Activated CD8-positive, alpha-beta memory T cell treated with anti-CD3 and anti-CD28 coated beads for 4 hours (primary cell): ENCODE measurements at places on chromosomes 4 and X.

- no peak for DNase-seq
Observed at GRCh38 chr4:153409412-153409811, 56.7 kb upstream of the TMEM131L start.

- DNase-seq, result no peak
Observed at GRCh38 chrX:108726748-108727147, 9.6 kb downstream of the IRS4 start.

GRCh38 chr4:147674073-147674472 is 9.9 kb downstream of the PRMT9 start:
- DNase-seq, result no peak

DNA sequence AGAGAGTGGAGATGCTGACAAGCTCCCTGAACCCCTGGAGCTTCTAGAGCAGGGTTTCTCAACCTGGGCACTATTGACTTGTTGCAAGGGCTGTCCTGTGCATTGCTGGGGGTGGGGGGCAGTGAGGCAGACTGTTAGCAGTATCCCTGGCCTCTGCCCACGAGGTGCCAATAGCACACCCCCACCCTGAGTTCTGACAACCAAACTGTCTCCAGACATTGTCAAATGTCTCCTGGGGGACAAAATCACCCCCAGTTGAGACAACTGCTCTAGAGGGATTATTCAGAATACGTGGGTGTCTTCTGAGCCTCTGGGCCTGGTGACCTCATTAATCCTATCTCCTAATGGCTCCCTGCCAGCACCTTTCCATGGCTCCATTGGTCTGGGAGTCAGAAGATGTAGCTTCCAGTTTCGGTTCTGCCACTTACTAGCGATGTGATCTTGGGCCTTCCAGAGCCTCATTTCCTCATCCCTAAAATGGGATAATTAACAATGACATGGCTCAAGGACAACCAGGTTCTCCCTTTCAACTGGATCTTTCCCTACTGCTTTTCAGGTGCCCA is 17.6 kb upstream of the PJA1 start:
- DNase-seq, result no peak

GRCh38 chr4:113645771-113646441 is 115.6 kb downstream of the CAMK2D start:
- no peak for DNase-seq

DNA sequence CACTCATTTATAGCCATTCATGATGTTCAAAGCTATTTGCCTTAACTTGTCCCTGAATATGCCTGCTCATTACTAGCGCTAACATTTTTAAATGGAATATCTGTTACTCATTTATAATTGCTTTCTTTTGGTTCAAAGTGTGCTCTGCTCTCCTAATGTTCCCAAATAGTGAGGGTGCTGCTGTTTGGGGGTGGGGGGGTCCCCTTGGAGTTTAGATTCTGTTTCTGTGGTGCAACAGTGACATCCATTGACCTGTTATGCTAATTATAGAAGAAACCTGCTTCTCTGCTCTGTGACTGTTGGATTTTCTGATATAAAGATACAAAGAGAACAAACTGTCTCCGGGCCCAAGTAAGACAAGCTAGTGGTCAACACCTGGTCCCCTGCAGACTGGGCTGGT is 222.4 kb downstream of the SHROOM3 start:
- no peak for DNase-seq

DNA sequence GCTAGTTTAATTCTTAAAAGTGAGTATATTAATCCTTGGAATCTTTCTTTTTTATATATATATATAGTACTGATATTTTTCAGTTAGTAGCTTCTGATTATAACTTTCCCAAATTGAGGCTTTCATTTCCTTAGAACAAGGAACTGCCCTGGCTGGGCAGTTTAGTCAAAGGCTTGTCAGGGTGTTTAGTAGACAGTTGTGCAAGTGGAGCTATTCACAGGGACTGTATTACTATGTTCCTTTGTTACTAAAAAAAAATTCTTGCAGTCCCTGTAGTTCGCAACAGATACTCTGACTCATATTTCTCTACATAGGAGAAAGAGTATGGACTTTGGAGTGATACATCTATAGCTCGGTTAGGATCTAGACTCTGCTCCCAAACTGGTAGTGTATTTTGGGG is 20.8 kb downstream of the USO1 start:
- DNase-seq, result no peak

- no peak for DNase-seq
Observed at GRCh38 chr4:52795533-52795932, 44.3 kb upstream of the ERVMER34-1 start.

DNA sequence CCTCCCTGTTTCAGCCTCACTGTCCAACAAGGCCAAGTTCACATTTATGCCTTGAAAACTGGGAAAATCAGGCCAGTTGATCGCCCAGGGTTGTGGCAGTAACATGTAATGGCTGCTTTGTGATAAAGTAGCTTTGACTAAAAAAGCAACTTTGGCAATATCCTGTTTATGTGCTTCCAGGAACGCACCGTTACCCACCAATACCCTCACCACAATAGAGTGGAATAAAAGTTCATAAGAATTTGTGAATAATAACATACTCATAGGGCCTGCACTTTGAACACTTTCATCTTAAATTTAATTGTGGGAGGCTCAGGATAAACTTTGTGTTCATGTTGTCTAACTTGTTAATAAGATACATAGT is 80.7 kb upstream of the MAML3 start:
- DNase-seq, result no peak

- no peak for DNase-seq
Observed at GRCh38 chr4:114383067-114383466, 215.5 kb upstream of the UGT8 start.

DNA sequence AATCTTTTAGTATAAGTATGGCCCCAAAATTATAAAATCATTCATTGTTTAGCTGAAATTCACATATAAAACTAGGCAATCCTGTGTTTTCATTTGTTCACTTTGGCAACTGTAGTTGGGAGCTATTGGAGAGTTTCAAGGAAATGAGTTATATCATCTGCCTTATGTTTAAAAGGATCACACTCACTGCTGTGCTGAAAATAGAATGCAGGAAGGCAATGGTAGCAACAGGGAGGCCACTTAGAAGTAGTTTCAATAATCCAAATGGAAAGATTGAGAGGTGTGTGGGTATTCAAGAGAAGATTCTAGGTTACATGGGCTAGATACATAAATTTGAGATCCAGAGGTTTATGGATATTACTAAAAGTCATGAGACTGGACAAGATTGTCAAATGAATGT is 184.9 kb downstream of the PDGFC start:
- no peak for DNase-seq

- no peak for DNase-seq
Observed at GRCh38 chr4:100224721-100225120, 34.5 kb upstream of the DDIT4L start.

DNA sequence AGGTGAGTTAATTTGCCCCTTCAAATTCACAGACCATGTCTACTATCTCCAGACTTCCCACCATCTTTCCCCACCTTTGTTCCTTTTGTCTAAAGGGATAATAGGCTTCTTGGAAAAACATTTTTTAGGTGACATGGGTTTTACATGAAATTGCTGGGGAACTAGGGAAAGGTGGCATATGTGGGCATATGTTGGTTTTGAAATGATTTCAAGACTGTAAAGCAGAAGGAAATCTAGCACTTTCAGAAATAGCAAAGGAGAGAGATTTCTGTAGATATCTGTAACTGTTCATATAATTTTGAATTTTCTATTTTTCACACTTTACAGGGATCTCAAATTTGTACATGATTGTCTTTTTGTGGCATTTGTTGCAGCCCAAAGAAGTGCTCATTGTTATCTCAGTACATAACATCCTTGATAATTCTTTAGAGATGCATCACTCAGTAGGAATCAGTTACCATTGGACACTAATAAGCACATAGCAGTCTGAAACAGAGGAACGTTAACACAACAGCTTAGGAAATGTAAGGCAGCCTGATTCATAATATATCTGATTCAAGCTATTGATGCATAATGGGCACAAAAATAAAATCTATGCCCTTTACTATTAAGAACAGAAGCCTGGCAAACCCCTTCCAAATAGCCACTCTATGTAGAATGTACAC is 659.7 kb downstream of the CENPC start:
- DNase-seq, result no peak

- no peak for DNase-seq
Observed at GRCh38 chr4:90992213-90992612, 865.0 kb downstream of the CCSER1 start.

DNA sequence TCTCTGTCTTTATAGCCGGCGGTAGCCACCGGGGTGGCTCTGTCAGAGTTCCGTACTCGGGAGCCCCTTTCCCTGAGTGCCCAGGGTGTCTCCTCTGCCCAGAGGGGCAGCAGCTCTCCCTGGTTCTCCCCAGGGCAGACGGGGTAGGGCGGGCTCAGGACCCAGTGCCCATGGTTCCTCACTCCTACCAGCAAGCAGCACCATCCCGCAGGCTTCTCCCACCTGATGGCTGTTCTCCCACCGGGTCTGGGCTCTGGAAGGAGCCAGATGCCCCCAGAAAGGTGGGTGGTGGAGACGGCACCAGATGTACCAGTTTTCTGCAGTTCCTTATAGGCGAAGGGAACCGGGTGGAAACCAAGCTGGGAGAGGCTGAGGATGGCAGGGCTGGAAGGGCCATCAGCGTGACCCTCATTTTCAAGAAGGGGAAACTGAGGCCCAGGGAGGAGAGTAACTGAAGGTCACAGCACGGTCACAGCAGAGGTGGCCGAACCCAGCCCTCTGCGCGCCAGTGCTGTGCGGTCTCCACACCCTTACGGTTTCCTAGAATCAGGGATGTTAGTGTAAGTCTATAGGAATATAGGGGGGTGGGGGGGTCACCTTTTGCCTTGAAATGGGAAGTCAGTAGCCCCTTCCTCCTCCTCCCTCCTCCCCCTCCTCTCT is 198.7 kb downstream of the AFAP1 start:
- DNase-seq, result no peak

DNA sequence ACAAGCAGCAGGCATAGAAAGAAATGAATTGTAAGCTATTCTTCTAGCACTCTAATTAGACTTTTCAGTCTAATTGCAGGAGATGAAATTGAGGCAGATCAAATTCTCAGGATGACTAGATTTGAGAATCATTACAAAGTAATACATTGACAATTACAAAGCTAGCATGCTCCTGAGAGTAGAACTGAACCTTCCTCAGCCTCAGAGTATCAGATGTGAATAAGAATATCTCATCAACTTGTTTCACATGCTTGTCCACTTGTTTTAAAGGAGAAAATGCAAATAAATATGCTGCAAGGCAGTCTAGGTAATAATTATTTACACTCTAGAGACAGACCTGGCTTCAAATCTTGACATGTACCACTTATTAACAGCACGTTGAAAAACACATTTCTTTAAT is 491.0 kb upstream of the MAGEB2 start:
- no peak for DNase-seq

GRCh38 chr4:7388627-7389026 is 46.1 kb downstream of the PSAPL1 start:
- DNase-seq, result no peak

DNA sequence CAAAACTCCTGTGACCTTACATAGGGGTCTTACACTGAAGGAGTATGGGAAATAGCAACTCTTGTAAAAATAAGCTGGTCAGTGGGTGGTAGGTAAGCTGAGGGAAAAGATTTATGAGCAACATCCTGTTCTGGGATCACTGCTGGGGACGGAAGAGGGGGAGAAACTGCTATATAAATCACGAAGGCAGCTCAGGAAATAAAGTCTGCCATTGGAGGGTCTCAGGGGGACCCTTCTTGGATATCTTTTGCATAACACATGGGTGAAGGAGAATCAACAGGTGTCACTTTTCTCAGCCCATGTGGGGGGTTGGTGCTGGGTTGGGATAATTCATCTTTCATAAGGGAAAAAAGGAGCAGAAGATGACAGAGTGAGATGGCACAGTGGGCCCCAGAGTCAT is 33.7 kb downstream of the AFF1 start:
- no peak for DNase-seq

- no peak for DNase-seq
Observed at GRCh38 chr4:118817178-118817930, 18.6 kb downstream of the SEC24D start.

- no peak for DNase-seq
Observed at GRCh38 chrX:67700602-67701001, 156.8 kb downstream of the AR start.

GRCh38 chr4:131309628-131310027 is 1839.5 kb upstream of the PCDH10 start:
- DNase-seq, result no peak

GRCh38 chr4:23904639-23905071 is 14.8 kb upstream of the PPARGC1A start:
- DNase-seq, result no peak

- DNase-seq, result no peak
Observed at GRCh38 chr4:88725986-88726385, 28.4 kb upstream of the NAP1L5 start.

DNA sequence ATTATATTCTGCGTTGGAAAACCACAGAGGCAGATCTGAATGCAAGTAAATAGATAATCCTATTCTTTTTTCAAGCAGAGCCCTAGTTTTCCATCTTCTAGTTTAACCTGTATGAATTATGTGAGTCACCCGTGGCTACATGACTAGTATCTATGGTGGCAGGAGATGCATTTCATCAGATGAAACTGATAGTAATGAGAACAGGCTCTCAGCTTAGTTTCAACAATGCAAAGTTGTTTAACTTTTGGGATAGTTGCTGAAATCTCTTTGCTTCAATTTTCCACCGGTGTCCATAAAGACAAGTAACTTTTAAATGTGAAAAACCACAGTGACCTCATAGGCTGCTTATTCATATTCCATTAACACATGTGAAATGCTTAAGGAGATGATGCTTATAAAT is 1317.4 kb upstream of the TENM3 start:
- DNase-seq, result no peak

DNA sequence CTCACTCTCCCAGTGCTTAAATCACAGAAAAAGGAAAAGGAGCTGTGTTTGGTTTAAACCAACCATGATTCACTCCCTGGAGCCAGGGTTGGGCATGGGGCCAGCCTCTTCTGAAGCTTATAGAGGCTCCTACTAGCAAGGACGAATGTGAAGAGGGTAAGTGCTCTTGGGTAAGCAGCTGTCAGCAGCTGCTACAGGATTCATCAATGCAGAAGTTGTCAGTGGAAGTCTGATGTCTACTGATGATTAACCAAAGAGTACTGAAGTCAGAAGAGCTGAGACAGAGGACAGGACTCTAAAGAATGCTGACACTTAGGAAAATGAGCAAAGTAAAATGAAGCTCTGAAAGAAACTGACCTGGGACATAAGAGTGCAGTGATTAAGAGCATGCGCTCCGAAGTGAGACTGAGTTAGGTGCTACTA is 32.7 kb upstream of the JADE1 start:
- no peak for DNase-seq

DNA sequence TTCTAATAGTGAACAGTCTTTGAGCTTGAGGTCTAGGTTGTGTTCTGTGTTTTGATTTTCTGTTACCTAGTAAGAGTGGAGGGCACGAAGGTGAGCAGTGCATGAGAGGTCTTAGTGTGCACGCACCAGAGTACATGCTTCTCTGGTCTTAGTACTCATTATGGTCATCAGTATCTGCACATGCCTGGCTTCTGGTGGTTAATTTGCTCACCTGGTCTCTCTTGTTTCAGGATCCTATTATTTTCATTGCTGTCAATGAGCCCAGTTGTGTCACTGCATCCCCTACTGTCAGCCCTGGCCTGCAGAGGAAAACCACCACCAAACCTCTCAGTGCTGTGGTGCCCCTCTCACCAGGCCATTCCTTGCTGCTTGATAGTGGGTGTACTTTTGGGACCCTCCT is 54.8 kb downstream of the NSUN7 start:
- no peak for DNase-seq
